ENCODE measurements at places on chromosomes 13 and 19.

DNA sequence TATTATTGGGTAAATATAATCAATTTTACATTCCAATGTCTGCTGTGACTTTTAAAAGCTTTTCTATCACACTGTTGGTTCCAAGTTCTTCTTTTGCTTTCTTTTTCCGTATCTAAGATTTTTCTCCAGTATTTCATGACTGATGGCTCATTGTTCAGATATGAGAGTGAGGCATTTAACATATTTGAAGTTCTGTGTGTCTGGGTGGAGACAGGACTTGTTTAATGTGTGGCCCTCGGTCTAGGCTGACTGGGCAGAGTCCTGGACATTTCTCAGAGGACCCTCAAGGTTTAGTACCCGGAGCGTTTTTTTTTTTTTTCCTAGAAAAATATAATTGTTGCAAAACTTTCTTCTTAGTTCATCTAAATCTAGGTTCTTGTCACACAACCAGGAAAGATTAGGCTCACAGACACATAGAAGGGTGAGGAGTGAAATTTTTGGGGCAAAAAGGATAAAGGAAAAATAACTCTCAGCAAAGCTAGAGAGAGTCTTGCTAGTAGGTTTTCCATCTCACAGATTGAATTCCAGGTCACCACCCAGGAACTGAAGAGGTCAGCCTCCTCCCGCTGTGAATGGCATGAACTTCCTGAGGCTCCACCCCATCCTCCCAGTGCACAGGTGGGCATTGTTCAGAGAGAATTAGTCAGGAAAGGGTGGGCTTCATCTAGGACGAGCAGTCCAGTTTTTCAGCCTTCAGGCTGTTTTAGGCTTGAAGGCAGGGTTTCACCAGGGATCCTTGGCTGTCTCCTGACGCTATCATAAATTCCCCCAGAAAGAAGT is 1002.4 kb upstream of the PCDH9 start:
- DNase-seq: no peak

DNA sequence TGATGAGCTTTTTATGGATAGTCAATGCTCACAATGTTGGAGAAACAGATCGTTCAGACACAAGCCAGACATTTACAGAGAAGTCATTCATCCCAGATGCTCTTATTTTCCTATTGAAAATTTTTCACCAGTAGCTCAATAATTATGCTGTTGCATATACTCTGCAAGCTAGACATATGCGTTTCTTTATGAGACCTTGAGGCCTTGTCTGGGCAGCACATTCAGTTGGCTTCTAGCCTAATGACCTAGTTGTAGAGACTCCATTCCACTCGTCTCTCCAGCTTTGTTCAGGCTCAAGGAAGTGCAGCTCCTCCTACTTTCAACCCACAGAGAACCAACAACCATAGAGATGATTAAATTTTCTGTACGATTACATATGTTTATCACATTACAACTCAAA is 237.7 kb downstream of the MZT1 start:
- DNase-seq: no peak

DNA sequence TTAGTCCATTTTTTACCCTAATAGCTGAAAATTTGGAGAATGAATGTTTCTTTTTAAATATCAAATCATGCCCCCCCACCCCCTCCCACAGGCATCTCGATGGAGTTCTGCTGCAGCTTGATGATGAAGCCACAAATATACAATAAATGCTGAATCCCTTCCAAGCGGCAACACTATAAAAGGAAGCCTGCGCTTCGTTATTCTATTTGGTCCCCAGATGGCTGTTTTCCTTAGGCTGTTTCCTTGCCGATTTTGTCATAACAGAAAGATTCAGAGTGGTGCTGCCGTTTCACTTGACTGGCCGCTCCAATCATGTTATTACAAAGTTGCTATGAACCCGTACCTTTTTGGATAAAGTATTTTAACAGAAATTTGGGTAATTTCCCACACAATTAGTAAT is 79.5 kb downstream of the MYO16 start:
- DNase-seq: no peak

- DNase-seq: no peak
Measured at GRCh38 chr13:22287343-22287920, 616.6 kb downstream of the FGF9 start.

GRCh38 chr19:50222691-50223438 is 19.4 kb downstream of the MYH14 start:
- DNase-seq: no peak

GRCh38 chr19:7924651-7925170 is 1.2 kb downstream of the CTXN1 start:
- no peak for DNase-seq

DNA sequence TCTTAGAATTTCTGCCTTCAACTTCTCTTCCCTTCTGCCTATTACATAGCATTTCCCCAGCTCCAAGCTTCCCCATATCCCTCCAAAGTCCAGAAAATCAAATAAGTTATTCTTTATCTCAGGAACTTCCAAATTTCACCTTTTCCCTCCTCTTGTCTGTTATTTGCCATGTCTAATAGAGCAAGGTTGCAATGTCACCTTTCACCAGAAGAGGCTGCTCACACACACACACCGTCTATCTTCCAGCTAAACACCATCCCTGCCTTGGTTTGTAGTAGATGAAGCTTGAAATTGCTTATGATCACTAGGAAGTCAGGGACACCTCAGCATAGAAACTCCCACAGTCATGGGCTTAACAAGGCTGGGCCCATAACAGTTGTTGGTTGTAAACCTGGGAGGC is 48.4 kb downstream of the ZNRF4 start:
- no peak for DNase-seq

DNA sequence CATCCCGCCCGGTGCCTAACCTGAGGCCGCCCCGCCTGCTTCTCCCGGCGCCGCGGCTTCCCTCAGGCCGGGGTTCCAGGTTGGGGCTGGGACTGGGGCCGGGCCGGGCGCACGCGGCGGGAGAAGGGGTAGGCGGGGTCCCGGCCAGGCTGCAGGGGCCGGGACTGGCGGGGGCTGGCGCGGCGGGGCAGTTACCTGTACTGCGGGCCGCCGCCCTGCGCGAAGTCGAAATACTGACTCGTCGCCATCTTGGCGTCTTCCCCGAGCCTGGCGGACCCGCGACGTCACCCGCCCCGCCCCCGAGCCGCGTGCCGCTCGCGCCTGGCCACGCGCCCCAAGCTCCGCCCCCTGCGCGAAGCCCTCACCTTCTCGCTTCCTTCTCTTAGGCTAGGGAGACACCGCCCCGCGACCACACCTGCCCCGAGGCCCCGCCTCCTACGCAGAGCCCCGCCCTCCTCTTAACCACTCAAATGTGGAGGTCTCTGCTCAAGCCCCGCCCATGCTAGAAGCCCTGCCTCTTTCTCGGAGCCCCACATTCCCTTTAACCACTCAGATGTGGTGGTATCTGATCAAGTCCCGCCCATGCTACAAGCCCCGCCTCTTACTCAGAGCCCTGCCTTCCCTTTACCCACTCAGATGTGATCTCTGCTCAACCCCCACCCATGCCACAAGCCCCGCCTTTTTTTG is at the start of gene ZFR2:
ZFR2 (minus strand) TSS at position 269 of the 687 bp plus-strand sequence; CDS start at position 248, 21 bp downstream.
- DNase-seq: no peak

GRCh38 chr13:47480951-47481350 is 520.1 kb downstream of the SUCLA2 start:
- DNase-seq: no peak

DNA sequence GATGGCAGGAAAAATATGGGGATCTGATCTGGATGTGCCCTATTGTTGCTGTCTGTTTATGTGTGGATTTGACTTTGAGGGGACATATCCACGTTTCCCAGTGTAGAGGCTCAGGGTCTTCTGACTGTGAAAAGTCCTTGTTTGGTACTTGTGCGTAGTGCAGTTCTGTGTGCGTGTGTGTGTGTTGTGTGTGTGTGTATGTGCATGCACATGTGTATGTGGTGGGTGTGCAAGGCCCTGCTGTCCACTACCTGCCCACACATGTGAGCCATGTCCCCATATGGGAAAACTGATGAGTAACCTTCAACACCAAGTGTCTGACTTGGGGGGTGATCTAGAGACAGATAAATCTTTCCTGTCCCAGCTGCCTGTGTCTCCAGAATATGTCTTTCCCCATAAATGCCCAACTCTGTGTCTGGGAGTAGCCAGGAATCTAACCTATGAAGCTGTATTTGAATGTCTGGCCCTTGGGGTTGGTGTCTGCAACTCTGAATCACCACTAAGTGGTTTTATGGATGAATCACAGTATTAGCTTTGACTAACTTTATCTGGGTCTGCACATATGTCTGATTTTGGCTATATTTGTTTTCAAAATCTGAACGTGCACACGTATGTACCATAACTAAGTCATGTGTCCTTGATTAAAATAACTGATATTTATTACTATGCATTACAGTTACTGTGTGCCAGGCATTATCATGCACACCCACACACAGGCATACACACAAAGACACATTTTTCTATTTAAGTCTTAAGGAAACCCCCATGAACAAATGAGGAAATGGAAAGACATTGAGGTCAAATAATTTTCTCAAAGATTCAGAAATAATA is 17.4 kb downstream of the KLK2 start:
- no peak for DNase-seq

- no peak for DNase-seq
Measured at GRCh38 chr13:50230662-50230978, 215.4 kb downstream of the KCNRG start.

GRCh38 chr19:940591-941291 is 14.9 kb downstream of the ARID3A start:
- peak; percentile 34 for DNase-seq

DNA sequence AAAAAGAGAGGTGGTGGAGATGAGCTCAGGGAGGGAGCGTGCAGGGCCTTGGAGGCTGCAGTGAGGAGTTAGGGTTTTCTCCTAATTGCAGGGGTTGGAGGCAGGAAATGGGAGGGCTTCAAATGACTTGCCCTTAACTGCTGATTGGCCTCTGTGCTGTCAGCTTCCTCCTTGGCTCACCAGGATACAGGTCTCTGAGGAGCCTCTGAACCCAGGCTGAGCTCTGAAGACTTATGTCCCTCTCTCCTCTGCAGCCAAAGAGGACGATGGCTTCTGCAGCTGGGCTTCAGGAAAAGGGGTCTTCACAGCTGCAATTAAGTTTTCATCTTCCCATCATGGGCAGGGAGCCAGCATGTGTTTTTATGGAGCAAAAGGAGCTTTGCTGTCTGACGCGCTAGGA is 6.7 kb upstream of the RANBP3 start:
- no peak for DNase-seq

DNA sequence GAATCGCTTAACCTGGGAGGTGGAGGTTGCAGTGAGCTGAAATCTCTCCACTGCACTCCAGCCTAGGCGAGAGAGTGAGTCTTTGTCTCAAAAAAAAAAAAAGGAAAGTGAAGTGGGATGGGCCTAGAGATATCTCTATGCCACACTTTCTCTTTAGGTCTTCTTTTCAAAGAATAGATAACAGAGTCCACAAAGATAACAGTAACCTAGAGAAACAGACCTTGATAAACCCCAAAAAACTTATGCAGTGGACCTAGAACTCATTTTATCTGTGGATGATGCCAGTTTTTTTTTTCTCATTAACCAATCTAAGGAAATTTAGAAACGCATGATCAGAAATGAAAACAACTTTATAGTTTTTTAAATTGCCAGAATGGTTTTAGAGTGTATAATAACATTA is 227.4 kb downstream of the LHFPL6 start:
- no peak for DNase-seq

GRCh38 chr13:30408319-30409101 is 13.8 kb upstream of the UBE2L5 start:
- peak; percentile 86 for DNase-seq

DNA sequence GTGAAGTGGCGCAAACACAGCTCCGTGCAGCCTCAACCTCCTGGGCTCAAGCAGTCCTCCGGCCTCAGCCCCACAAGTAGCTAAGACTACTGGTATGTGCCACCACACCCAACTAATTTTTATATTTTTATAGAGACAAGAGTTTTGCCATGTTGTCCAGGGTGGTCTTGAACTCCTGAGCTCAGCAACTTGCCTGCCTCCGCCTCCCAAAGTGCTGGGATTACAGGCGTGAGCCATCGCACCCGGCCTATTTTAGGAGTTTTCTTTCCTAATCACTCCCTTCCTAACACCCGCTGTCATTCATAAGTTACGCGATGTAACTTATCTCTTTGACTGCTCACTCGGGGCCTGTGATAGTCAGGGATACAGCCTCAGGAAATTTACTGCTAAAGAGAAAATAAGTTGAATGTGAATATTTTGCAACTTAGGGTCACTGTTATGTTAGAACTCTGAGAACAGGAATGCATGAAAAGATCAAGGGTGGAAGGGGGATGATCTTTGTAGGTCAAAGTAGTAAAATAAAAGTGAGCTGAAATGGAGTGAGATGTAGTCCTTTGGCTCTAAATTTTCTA is 140.3 kb downstream of the DCT start:
- no peak for DNase-seq

DNA sequence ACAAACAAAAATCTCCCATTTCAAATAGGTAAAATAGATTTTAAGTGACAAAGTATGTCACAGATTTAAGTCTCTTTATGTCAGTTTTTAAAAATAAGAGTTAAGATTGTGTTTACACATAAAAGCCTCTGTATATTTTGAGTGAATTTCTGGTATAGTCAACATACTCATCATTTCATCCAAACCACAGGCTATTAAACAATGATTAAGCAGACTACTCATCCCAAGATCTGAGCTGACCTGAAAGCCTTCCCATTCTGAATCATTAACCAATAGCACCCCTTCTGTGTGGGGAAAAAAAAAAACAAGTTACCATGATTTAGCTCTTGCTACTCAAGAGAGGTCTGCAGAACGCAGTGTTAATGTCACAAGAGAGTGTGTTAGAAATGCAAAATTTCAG is 284.4 kb upstream of the NBEA start:
- no peak for DNase-seq

GRCh38 chr19:43747557-43748204 is 7.1 kb downstream of the SMG9 start:
- DNase-seq: no peak

- no peak for DNase-seq
Measured at GRCh38 chr13:41139296-41139966, 6.8 kb upstream of the KBTBD6 start.

GRCh38 chr13:110214637-110215036 is 92.3 kb downstream of the COL4A1 start:
- DNase-seq: no peak

DNA sequence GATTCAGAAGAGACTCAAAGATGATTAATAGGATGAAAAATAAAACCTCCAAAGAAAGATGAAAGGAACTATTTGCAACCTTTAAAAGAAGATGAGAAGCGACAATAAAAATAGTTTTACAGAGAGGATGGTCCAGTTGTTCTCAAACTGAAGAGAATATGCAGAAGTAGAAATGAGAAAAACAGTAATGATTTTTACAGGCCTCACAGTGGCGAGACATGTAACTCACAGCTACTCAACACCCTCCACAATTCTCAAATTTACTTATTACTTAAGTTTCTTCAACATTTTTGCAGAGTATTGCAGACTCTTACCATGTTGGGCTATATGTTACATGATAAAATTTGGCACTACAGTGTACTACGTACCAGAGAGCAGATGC is 20.8 kb downstream of the NUFIP1 start:
- DNase-seq: no peak

GRCh38 chr19:34148658-34149185 is 23.6 kb upstream of the LSM14A start:
- no peak for DNase-seq

GRCh38 chr13:47110833-47111240 is 214.0 kb upstream of the HTR2A start:
- no peak for DNase-seq
